ENCODE measurements at places on chromosomes 1 and 21.
A peak's percentile ranks its signal among the peaks of the same experiment; 100 is the strongest.

DNA sequence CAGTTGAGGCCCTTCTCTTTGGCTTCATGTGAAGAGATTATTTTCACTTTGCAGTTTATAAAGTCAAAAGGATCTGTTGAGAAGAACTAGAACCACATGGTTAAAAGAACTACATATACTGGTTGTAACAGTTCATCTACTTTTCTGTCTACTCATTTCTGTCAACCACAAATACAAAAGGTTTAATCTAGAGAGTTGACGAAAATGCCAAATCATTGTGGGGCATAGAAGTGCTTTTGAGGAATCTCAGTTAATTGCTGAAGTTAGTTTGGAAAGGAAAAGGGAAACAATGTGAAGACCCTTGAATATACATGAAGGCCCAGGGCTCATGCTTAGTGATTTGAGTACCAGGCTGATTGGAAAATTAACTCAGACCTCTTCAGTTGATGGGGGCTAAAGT lies 415.7 kb upstream of the ZP4 start:
- DNase-seq, result no peak

- peak; percentile 39 for DNase-seq
Measured at GRCh38 chr1:150165622-150166612, 16.2 kb downstream of the PLEKHO1 start.

DNA sequence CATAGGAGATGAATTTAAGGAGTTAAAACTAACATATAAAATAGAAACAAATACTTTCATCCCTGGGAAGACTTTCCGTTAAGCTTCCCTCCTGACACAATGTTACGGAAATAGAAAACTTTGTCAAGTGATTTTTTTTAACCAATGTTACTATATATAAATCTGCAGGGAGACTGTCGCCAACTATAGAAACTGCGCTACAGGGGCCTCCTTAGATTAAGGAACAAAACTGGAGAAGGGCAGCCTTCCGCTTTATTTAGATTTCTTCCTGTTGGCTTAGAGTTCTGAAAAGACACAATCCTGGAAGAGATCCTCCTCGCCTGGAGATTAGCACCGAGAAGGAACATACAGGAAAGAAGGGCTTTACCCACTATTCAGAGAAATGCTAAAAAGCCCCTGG lies 1.5 kb downstream of the MGST3 start:
- no peak for DNase-seq

- DNase-seq, result no peak
Measured at GRCh38 chr1:84693005-84693404, 2.7 kb upstream of the SSX2IP start.

- DNase-seq, result no peak
Measured at GRCh38 chr1:150596976-150597375, 17.6 kb upstream of the MCL1 start.

DNA sequence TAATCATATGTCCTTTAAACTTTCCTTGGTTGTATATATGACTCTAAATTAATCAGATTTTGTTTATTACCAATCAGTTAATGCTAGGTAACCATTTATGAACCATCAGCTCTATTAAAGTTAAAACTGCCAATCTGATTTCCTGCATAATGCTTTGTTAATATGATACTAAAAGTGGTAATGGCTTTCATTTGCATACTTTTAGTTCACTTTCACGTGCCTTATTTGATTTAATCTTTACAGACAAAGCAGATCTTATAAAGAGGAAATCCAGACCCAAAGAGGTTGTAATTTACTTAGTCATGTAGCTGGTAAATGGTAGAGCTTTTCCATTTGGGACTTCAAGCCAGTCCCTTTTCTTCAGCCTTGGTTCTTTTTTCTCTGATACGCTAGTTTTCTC lies 61.3 kb downstream of the CLIC4 start:
- no peak for DNase-seq

DNA sequence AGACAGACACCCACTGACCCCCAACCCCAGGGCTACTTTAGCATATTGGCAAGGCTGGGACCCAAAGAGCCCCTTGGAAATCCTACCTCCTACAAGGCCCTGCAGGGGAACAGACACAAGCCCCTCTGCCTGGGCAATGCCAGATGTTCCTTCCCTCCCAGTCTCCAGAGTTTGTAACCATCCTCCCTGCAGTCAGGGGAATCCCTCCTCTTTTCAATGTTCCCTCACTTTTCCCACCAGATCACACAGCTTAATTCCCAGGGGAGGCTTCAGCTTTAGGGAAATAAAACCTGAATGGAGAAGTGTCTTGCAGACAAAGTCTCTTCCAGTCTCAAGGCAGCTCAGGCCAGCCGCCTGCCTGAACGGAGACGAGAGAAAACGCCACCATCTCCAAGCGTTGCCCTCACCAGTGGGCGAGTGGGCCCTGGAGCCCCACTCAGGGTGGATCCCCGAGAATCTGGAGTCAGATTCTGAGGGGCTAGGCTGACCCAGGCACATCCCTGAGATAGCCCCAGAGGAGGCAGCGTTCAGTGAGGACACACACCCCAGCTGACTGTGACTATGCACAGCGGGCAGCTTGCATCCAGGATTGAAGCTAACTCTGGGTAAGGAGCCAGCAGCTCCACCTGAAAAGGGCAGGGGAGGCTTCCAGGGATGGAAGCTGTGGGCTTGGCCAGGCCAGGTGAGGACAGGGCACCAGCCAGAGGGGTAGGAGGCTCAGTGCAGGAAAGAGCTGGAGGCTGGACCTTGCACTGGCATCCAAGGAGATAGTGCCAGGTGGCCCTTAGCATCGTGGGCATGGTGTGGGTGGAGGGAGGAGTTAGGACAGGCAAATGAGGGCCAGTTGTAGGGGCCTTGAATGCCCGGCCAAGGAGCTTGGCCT lies 44.0 kb upstream of the ZC3H12A start:
- no peak for DNase-seq

DNA sequence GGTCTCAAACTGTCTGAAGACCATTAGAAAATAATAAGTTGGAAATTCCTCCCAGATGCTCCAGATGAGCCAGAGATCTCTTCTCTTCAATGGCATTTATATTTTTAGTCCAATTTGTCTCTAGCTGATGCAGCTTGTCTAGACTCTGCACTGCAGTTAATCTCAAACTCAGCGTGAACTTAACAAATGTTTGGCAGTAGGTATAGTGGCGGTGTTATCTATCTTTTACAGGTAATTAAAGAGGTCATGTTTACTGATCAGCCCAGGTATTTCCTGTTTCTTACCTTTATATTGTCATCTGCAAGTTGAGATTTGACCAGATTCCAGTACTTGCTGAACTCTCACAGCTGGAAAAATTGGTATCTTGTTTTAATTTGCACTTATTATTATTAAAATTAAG lies 1024.5 kb upstream of the ADGRL2 start:
- no peak for DNase-seq

DNA sequence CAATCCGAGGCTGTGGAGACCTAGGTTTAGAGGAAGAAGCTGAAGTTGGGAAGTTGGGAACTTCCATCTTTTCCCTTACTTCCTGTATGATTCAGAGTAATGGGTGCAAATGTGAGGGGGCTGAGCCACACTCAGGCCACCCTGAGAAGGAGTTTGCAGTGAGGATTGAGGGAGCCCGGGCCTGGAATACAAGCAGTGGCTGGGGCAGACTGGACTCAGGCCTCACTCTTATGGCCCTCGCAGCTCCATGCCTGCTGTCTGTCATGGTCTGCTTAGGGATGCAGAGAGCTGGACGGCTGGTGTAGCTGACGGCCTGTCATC lies 73.7 kb upstream of the RAB4A start:
- no peak for DNase-seq

GRCh38 chr1:2233997-2234761 lies 6.1 kb downstream of the SKI start:
- DNase-seq, result peak; percentile 89

- peak; percentile 19 for DNase-seq
Measured at GRCh38 chr21:27561116-27561515, 594.2 kb upstream of the ADAMTS5 start.

GRCh38 chr1:8165595-8166360 lies 139.7 kb upstream of the ERRFI1 start:
- no peak for DNase-seq
